ENCODE measurements at places on chromosomes 3 and 15. TPM values are rescaled to one million over a fixed set of nuclear protein-coding genes. Genes with fewer than 3 reads are reported as not detected.

The LTK gene
- 68.4 TPM for polyA plus RNA-seq

The MST1R gene
- polyA plus RNA-seq, result 50.3 TPM

The CCR9 gene
- polyA plus RNA-seq, result 0.92 TPM

The SYNM gene
- polyA plus RNA-seq, result 3.0 TPM

The SEMA5B gene
- 1.9 TPM for polyA plus RNA-seq

The GOLGA8G gene
- polyA plus RNA-seq, result not detected

The SMCO1 gene
- not detected for polyA plus RNA-seq

The DLL4 gene
- polyA plus RNA-seq, result 0.81 TPM

The EFCC1 gene
- not detected for polyA plus RNA-seq

The DPPA4 gene
- polyA plus RNA-seq, result 1.1 TPM

The FOXL2NB gene
- not detected for polyA plus RNA-seq

The HAPLN3 gene
- 7.6 TPM for polyA plus RNA-seq
